D341Med (cell line): ENCODE measurements at places on chromosomes 12 and 14.

GRCh38 chr12:26651566-26652188, 181.3 kb downstream of the ITPR2 start:
- DNase-seq = peak; percentile 69

GRCh38 chr14:24181371-24182077, 7.1 kb downstream of the IPO4 start:
- no peak for DNase-seq

GRCh38 chr14:36035675-36036074, 140.8 kb downstream of the PTCSC3 start:
- no peak for DNase-seq

DNA sequence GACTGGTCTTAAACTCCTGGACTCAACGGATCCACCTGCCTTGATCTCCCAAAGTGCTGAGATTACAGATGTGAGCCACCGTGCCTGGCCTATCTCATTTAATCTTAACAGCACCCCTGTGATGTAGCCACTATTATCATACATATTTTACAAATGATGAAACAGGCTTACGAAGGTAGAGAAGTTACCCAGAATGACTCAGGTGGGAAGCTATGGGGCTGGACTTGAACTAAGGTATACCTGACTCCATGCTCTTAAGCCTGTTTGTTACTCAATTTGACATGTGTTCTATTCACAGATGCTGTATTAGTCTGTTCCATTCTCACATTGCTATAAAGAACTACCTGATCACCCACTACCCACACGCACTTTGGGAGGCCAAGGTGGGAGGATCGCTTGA, 36.8 kb upstream of the TMPO start:
- DNase-seq = no peak

DNA sequence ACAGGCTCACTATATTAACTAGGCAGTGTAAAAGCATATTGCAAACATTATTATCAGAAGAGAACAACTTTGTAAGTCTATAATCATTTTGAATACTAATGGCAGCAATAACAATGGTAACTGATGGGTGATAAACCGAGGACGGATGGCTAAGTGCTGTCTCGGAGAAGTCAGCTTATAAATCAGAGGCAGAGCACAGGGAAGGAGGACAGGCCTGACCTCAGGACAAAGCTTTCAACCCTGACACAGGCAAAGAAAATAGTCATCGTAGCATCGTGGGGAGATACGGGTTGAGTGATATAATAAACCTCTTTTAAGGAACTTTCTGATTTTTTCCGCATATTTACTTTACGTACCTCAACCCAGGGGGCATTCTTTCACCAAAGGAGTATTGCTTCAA, 48.4 kb downstream of the FLRT2 start:
- DNase-seq = no peak

- DNase-seq = no peak
Measured at GRCh38 chr14:101733211-101733610, 28.3 kb upstream of the PPP2R5C start.

DNA sequence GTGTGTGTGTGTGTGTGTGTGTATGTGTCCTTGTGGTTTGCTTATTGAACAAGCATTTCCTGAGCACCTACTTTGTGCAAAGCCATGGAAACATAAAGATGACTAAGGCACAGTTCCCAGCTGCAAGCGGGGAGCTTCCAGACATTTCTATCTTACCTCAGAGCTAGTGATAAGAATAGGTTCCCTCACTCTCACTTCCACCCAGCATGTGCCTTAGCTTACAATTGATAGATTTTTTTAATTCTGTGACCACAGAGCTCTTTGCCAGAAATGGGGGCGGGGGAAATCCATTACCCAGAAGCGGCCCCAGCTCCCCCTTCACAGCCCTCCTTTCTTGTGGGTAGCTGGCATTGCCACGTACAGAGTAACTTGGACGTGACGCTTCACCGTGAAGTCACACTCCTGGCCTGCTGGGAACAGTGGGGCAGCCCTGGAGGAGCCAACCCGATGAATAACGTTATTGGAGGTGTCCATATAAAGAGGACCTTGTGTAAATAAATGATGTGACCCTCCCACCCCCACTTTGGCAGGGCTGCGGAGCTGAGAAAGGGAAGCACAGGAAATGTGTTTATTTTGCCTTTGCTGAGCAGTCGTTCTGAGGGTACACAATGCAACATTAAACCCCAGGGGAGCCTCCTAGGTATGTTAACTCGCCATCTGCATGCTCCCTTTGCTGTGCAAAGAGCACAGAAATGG, 238.9 kb downstream of the CHST11 start:
- no peak for DNase-seq

- DNase-seq = no peak
Measured at GRCh38 chr12:75611041-75611440, 99.6 kb upstream of the KRR1 start.

DNA sequence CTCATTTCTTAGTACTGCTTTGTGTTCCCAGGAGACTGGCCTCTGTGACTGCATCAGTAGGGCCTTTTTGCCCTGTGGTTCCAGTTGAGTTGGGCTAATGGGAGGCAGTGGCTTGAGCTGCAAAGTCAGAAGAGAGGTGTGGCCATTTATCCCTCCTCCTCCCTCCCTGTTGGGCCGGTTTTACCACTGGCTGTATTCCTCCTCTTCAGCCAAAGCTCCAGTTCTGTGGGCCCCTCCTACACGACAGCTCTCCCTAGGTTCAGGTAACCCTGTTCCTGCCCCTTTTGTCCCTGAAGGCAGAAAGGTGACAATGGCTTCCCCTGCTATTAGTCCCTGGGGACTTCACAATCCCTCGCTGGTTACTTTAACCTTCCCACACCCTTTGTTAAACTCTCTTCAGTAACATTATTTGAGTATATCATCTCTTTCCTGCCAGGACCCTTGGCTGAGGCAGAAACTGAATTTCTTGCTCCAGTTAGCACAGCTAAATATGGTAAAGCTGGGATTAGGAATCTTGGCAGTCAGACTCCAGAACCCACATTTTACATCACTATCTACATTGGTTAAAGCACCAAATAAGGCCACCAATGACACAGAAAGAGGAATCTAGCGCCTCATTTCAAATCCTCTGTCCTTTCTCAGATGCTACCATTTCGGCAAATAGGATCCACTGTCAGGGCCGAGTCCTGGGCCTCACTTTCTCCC, 121.9 kb upstream of the SLC35F4 start:
- no peak for DNase-seq

DNA sequence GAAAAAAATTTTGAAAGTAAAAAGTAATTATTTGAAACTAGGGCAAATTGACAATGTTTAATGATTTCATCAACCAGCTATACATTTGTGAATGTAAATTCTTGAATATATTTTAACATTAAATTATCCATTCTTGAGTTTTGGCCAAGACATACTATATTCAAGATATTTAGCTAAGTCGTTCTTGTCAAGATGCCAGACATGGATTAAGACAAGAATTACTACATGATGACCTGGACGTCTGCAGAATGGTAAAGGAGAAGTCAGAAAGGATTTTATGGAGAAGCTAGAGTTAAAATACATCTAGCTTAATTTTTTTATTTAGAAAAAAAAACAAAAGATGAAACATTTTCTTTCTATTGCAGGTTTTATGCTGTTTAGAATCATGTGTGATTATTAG, 255.8 kb downstream of the TMTC2 start:
- no peak for DNase-seq

GRCh38 chr14:21723431-21724045, 49.9 kb upstream of the OR4E1 start:
- peak; percentile 65 for DNase-seq

GRCh38 chr14:101133068-101133467, 229.5 kb upstream of the RTL1 start:
- DNase-seq = peak; percentile 10

DNA sequence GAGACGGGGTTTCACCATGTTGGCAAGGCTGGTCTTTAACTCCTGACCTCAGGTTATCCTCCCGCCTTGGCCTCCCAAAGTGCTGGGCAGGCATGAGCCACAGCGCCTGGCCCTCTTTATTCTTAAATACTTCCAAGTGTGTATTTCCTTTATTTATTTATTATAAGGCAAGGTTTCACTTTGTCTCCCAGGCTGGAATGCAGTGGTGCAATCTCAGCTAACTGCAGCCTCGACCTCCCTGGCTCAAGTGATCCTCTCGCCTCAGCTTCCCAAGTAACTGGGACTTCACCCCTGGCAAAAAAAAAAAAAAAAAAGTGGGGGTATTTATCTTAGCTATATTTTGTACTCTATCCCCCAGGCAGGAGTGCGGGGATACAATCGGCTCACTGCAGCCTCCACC, 6.8 kb downstream of the FAM216A start:
- DNase-seq = no peak

DNA sequence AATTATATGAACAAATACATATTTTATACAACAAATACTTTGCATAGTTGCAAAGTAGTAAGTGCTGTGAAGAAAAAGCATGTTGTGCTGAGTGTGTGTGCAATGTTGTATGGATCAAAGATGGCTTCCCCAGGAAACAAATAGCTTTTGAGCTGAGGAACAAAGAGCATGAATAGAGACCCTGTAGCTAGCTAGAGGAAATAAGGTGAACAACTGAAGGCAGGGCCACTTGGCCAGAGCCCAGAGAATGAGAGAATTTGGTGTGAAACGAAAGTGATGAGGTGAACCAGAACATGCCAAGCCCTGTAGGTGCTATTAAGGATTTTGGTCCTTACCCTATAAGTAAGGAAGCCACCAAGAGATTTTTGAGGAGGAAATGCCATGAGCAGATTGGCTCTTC, 17.1 kb downstream of the DYRK2 start:
- no peak for DNase-seq

GRCh38 chr14:61188978-61189808, 91.9 kb downstream of the TMEM30B start:
- DNase-seq = peak; percentile 82

GRCh38 chr12:119327471-119327870, 7.1 kb upstream of the CCDC60 start:
- DNase-seq = no peak

DNA sequence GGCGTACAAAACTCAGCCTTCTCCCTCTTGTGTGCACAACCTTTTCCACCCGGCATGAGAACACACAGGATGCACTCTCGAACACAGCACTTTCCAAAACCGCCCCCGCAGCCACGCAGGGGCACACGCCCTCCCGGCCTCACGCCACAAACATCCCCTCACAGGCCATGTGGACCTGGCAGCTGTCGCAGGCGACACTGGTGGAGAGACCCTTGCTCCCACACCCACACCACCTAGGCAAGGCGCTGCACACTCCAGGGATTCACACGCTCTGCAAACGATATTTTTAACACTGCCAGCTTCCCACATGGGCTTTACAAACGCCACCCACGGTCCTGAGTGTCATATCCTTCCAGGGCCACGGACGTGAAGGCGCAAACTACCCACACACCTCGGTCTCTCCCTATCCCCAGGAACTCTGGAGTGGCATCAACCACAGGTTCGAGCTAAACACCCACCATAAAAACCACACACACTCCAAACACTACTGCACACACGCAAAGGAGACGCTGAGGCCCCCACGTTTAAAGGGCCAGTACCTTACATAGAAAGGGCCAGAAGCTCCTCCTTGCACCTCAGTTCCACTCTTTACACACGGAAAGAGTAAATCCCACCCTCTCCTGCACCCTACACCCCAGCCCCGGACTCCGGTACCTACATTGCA, 12.4 kb upstream of the ITGB7 start:
- DNase-seq = no peak

DNA sequence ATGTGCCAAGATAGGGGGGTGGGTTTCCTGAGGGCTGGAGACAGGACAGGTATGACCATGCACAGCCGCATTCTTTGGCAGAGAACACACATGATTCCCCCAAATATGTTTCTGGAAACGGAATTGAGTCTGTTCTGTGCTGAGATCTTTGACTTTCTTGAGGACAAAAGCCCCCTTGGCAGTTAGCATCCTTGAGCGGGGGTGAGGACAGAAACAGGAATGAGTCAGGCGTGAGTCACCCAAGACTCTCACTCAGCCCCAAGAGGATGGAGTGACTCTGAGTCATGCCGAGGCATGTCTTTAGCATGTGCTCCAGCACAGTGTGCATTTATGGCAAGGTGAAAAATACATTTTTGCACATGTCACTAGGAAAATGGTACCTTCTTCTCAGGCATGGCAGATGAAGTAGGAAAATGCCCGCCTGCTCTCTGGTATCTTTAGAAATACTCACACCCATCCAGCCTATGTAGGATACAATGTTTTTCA, 52.1 kb downstream of the DAD1 start:
- DNase-seq = no peak

GRCh38 chr12:61916831-61917230, 343.4 kb upstream of the USP15 start:
- no peak for DNase-seq

DNA sequence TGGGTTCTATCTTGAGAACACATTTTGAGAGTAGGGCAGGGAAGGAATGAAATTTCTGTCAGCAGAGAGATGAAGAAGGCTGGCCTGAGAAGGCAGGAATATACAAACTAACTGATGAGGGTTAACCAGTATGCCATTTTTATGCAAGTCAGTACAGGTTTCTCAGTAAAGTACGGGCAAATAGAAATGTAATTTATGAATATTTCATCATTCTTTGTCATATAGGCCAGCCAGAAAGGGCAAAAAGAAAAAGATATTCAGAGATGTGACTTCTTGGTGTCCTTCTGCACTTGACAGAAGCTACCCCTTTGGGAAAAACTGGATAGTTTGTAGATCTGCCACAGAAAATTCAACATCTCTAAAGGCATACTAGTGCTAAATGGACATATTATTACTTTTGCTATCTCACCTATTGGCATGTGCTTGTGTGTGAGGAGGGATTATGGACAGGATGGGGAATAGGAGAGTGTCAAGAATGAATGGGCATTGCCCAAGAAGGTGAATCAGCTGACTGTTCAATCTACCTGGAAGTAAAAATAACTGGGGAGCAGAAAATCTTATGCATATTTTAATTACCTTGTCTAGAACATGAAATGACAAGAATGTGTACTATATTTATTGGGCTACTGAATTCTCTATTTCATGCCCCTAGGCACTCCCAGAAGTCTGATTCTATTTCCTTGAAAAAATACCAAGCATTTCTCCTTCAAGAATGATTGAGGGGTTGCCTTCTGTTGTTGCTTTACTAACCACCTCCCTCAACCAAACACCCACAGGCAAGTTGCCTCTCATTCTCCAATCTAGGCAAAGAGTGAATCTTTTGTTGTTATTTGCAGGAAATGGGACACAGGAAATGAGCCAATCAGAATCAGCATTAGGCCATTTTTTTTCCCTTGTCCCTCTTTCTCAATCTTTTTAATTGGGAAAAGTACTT, 175.1 kb upstream of the SLC38A2 start:
- no peak for DNase-seq

- DNase-seq = no peak
Measured at GRCh38 chr12:6324936-6325750, 14.7 kb downstream of the PLEKHG6 start.

DNA sequence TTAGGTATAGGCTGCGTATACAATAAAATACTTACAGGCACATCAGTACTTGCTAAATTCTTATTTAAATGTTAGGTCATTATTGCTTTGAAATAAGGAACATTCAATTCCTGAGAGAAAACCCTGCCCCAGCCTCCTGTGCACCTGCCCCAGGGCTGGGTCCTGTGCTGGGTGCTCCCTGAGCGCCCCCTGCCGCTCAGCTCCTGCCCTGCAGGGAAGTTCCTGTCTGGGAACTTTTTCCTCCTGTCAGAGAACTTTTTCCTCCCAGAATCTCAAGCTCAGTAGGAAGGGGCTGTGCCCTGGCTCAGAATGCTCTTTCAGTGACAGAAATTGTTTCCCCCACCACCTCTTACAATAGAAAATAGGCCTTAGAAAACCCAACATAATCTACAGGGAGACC, 751.1 kb downstream of the TMEM121 start:
- DNase-seq = no peak
